ENCODE measurements at places on chromosomes 7 and 10.

GRCh38 chr7:157022681-157023588, 12.5 kb upstream of the MNX1 start:
- DNase-seq: no peak

DNA sequence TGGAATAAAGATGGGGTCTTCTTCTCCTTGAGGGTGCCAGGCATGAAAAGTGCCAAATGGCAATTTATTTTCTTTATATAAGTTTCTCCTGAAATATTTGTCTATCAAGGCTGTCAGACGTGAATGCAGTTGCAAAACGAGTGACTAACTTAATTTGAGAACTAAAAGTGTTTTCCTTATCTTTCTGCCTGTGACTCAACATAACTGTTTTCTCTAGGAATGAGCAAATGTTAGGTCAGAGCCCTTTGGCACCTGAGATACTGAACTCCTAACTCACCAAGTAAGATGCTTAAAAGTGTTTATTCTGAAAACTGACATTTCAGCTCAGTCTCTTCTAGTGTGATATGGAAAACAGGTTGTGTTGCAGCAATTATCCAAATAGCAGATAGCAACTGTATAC, 197.0 kb downstream of the STK31 start:
- DNase-seq: no peak

GRCh38 chr7:143131781-143132180, at the start of gene PIP:
Gene PIP (plus strand): TSS chr7:143132077. CDS start chr7:143132117, 40 bp downstream.
- no peak for DNase-seq

DNA sequence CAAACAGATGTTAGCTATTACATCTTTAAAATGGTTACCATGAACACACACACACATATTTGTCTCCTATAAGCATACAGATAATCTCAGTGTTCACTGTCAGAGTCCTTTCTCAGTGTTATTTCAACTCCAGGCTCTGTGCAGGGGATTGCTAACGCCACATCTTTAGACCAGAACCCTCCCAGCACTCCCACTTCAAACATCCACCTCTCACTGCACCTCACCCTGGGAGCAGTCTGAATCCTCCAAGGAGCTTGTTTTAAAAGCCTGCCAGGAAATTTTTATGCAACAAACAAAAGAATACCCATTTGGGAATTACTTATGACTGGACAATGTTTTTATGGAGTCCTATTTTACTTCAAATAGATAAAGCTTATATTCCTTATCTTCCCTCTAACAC, 107.4 kb downstream of the PARD3 start:
- no peak for DNase-seq

GRCh38 chr7:44565097-44565794, 8.5 kb downstream of the DDX56 start:
- peak; percentile 70 for DNase-seq
